ENCODE measurements at places on chromosomes 3 and 15. TPM values are rescaled to one million over a fixed set of nuclear protein-coding genes. Genes with fewer than 3 reads are reported as not detected.

DNA sequence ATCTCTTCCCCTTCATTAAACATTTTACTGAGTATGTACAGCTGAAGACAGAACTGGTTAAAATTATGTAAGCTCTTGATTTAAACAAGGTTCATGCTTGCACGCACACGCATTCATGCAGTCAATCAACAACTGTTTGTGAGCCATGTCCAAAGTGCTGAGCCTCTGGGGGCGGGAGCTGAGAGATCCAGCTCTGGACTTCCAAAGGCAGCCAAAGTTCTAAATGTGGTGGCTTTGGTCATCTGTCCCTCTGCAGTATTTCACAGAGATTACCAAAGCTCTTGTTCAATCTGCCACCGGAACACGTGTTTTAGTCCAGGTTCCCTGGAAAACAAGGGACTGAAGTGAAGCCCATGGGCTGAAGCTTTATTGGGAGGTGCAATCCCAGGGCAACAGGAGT lies 52.4 kb upstream of the SNRPA1 start:
- no peak for DNase-seq

DNA sequence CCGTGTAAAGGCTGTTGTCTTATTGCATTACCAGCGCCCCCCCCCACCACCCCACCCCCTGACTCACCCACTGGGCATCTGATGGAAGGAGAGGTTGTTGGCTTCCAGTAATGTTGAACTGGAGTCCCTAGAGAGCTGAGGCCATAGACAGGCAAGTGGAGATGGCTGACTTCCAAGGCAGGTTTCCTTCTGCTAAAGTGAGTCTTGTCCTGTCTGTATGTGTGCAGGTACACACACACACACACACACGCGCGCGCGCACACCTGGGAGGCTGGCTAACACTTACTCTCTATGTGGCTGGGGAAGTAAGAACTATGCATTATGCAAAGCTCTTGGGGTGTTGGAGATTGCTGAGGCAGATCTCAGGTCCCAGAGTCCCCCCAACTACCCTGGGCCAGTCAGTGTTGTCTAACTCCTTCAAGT lies 1.6 kb upstream of the KY start:
- no peak for DNase-seq

- no peak for DNase-seq
Observed at GRCh38 chr3:3618623-3619022, 180.6 kb upstream of the LRRN1 start.

DNA sequence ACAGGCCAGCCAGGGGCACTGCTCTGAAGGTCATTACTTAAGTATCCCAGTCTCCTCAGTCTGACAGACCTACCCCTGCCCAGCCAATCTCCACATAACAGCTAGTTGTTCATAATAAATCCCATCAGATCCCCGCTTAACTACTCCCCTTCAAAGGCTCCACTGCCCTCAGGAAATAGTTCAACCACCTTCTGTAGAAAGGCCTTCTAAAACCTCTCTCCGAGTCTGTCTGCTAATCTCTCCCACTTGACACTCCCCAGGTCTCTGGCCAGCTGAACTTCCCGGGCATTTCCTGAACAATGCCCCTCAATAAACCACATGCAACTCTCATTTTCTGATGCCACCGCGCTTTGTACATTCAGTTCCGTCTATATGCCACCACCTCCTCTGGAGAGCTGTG lies 6.0 kb downstream of the PRC1 start:
- no peak for DNase-seq

Gene SLMAP
- total RNA-seq: 57.1 TPM

Gene DISP2
- 0.75 TPM for total RNA-seq

DNA sequence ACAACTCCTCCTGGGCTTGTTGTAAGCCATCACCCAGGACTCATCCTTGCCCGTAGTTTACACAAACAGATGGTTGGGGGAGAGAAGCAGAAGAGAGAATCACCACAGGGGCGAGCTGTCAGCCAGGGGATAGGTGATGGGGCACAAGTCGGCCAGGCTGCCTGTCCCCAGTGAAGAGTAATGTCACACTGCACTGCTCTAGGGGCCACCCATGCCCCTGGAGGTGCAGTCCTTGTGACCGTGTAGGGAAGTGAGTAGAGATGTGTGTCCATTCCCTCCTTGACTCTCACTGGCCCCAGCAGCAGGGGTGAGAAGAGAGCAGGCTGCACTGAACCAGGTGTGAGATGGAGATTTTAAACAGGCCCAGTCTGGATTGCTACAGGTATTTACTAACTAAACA lies 17.1 kb upstream of the PRSS50 start:
- DNase-seq: no peak

Gene TMCO5A
- total RNA-seq: not detected

GRCh38 chr15:100330629-100331215 lies 11.1 kb downstream of the ADAMTS17 start:
- no peak for DNase-seq

Gene VEPH1
- total RNA-seq: 1.2 TPM

DNA sequence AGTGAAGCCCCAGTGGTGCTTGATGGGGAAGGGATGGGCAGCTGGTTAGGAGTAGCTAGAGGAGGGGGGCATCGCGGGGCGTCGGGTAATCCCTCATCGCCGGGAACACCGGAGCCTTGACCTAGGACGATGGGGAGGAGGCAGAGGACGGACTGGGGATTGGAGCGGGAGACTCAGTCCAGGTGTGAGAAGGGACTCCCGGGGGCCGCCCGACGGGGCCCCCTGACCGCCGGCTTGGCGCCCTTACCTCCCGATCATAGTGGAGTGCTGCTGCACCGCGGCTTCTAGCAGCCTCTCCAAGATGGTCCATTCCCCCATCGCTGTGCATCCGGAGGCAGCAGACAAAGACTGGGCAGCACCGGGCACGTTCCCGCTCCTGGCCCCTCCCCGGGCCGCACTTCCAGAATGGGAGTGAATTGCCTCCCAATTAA lies 612 bp downstream of the GJD2 start:
- DNase-seq: no peak

Gene CA12
- total RNA-seq: 2.2 TPM

- DNase-seq: peak; percentile 38
Observed at GRCh38 chr3:158569794-158570193, 1.2 kb upstream of the MLF1 start.

DNA sequence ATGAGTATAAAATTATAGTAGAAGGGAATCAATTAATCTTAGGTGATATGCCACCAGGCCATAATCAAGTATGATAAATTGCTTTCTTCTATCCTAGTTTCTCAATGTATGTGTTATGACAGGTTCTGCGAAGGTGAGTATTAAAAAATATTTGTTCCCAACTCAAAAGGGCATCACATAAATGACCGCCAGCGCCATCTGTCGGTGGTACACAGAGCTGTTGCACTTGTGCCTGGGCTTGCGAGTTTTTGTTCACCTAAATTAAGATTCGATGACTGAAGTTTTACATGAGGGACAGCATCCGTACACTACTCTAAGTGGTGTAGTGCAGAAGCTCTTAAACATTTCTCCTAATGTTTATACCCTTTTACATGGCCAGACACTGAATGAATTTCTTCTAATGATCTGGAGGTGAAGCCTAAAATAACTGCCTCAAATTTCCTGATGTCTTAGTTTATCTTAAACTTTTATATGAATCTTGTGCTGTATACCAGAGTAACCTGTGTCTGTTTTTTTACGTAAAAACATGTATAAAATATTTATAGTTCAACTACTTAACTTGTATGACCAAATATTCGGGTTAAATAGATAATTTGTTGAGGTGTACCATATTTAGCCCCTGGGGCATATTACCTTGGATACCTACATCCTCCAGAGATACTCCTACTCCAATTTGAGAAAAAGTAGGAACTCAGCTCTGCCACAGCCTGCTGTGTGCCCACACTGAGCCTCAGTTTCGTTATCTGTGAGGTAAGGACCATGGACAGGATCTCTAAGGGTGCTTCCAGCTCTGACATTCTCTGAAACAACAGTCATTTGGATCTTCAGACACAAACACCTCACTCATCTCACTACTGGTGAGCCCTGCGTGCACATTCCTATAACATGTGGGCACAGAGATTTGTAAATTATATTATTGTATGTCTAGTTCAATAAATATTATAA lies 365.6 kb downstream of the MAGI1 start:
- DNase-seq: peak; percentile 46

DNA sequence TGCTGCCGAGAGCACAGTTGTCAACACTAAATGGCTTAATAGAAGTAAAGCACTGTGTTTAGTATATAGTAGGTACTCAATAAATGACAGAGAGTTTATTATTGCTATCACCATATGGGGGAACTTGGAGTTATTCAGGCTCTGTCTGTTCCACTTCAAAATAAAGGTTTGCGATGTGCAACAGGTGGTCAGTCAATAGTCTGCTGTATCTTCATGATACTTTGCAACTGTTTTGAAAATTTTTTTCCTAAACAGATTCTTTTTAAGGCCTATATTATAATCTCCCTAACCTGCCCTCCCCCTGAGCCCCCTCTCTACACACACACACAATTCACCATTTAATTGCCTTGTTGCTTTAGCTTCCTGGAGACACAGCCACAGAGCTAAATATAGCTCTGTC lies 164.7 kb upstream of the NR2F2 start:
- no peak for DNase-seq

Gene GOLGA8M
- total RNA-seq: 0.53 TPM

GRCh38 chr3:13704174-13704573 lies 155.2 kb downstream of the FBLN2 start:
- no peak for DNase-seq

GRCh38 chr3:44682182-44682896 lies 30.1 kb upstream of the ZNF502 start:
- DNase-seq: no peak

Gene IL17RE
- total RNA-seq: 1.0 TPM

GRCh38 chr15:87686339-87686738 lies 570.2 kb downstream of the NTRK3 start:
- no peak for DNase-seq

Gene TMIE
- 0.62 TPM for total RNA-seq

DNA sequence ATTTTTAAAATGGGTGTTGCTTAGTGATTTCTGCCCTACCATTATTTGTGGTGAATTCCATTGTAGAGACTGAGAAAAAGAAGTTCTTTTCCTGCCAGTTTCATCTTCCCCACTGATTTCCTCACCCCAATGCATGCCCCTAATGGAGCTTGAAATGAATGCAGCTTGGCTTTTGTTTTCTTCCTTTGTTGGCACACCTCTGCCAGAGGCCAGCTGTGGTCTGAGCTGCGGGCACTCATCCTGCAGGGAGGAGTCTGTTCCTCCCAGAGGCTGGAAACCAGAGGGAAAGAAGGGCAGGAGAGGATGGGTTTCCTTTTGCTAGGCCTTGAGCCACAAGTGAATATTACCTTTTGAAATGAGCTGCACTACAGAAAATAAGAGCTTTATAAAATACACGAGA lies 9.3 kb upstream of the ST8SIA2 start:
- no peak for DNase-seq

Gene THBS1
- total RNA-seq: 101 TPM

- no peak for DNase-seq
Observed at GRCh38 chr15:83928878-83929418, 275.0 kb downstream of the ADAMTSL3 start.

Gene TMEM40
- 6.4 TPM for total RNA-seq

GRCh38 chr3:37952564-37952963 lies 38.0 kb upstream of the VILL start:
- no peak for DNase-seq

- no peak for DNase-seq
Observed at GRCh38 chr15:35929740-35930444, 383.9 kb upstream of the DPH6 start.

GRCh38 chr15:62231856-62232255 lies 66.8 kb upstream of the C2CD4B start:
- peak; percentile 21 for DNase-seq

GRCh38 chr3:189229196-189229828 lies 57.5 kb downstream of the TPRG1 start:
- DNase-seq: peak; percentile 7

DNA sequence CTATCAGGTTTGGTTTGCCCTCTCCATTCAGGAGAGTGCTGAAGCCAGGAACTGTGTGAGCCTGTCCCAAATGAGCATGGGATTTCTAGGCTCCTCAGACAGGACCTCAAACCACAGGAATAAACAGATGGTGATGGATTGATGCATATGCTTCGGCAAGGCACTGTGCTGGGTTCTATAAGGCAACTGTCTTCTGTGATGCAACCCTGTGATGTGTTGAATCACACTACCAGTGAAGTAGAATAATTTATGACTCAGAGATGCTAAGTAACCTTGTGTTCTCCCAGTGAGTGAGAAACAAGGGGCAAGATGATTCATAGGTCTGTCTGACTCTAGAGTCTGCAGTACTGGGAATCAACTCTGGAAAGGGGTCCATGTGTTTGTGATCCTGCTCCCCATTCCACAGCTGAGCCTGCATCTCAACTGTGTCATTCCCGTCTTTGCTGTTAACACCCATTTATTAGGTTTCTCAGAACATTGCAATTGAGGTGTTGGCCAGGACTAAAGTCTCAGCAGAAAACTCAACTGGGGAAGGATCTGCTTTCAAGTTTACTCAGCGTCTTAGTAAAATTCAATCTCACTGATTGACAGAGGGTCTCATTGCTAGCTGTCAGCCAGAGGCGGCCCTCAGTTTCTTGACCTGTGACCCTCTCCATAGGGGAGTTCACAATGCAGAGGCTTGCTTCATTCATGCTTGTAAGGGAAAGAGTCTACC lies 510.1 kb upstream of the CFAP20DC start:
- DNase-seq: no peak

Gene RASL12
- total RNA-seq: 15.2 TPM

Gene FBLN2
- 46.9 TPM for total RNA-seq

Gene CTDSPL
- total RNA-seq: 30.5 TPM

DNA sequence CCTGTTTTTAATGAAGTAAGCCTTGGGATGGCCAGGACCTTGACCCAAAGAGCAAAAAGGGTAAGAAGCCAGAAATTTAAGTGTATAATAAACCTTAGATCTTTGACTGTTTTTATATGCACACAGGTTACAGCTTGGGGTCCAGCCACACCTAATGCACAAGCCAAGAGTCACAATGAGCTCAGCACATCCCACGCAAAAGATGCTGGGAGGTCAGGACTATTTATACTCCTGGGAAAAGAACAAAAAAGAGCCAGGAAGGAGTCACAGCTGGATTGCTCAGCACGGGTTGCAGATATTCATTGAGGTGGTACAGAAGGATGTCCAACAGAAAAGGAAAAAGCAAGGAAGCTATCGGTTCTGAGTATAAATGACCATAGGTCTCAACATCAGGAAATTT lies 536.3 kb downstream of the NTRK3 start:
- DNase-seq: no peak

Gene SLC7A14
- under 0.01 TPM for total RNA-seq

DNA sequence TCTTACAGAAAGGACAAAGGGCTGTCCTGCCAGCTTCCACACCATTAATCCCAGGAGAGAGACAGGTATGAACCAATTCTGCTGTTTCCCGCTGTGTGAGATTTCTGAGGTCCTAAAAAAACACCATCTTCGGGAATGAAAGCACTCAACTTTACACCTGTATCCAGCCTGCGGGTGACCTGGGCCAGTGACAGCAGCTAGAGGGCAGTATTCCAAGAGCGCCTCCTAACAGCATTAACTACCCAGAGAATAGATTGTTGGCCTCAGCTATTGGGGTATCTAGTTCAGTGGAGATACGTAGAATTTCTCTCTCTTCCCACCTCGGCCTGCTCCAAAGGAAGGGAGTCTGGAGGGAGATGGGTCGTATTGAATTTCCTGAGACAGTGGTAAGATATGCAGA lies 55.1 kb downstream of the WDR76 start:
- DNase-seq: no peak

GRCh38 chr3:187473778-187474406 lies 105.7 kb downstream of the RTP4 start:
- no peak for DNase-seq
